Cortex of kidney (tissue), 1 donor: ENCODE measurements at places on chromosomes 16 and 17.

- no peak for DNase-seq
Observed at GRCh38 chr17:60284709-60285108, 107.2 kb downstream of the USP32 start.

GRCh38 chr17:55421179-55421934 lies at the start of gene MMD:
MMD (minus strand) TSS chr17:55421835; CDS start chr17:55421695, 140 bp downstream.
- no peak for DNase-seq

DNA sequence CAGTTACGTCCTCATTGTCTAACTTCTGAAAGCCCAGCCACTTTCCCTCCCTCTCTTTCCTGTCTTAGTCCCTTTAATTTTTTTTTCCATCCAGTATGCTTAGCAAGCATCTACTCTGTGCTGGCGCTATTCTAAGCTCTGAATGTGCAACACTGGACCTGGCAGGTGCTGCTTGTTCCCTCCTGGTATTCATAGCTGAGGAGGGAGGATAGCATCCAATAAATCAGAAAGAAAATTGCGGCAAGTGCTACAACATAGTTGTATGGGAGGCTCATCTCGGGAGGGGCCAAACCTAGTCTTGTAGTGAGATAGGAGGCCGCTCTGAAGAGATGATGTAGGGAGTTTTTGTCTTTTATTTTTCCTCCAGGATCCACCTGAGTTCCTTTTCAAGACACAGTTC lies 457.3 kb upstream of the HSBP1 start:
- no peak for DNase-seq

- no peak for DNase-seq
Observed at GRCh38 chr17:79930877-79931816, 91.9 kb upstream of the CBX4 start.

DNA sequence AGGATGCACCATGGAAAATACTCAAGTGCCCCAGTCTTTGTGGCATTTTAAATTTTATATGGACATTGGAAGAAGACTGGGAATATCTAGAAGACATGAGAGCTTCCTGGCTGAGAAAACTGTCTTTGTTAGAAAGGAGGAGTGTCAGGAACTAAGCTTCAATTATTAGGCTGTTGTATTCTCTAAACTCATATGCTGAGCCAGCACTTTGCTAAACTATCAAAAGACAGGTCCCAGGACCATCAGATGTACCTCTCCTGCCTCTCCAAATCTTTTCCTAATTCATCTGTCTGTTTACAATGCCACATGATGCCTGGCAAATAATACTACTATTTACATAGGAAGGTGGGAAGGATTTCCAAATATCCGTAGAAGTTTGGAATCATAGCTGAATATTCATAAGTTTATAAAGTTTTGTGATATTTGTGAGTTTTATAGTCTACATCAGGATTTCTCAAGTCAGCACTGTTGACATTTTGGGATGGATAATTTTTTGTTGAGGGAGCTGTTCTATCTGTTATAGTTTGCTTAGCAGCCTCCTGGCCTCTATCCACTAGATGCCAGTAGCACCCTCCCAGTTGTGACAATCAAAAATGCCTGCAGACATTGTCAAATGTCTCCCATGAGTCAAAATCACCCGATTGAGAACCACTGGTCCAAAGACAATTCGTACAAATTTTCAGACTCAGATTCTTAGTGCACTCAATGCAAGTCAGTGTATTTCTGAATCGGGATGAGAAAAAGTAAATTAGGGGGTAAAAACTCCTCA lies 61.2 kb upstream of the NETO2 start:
- no peak for DNase-seq

DNA sequence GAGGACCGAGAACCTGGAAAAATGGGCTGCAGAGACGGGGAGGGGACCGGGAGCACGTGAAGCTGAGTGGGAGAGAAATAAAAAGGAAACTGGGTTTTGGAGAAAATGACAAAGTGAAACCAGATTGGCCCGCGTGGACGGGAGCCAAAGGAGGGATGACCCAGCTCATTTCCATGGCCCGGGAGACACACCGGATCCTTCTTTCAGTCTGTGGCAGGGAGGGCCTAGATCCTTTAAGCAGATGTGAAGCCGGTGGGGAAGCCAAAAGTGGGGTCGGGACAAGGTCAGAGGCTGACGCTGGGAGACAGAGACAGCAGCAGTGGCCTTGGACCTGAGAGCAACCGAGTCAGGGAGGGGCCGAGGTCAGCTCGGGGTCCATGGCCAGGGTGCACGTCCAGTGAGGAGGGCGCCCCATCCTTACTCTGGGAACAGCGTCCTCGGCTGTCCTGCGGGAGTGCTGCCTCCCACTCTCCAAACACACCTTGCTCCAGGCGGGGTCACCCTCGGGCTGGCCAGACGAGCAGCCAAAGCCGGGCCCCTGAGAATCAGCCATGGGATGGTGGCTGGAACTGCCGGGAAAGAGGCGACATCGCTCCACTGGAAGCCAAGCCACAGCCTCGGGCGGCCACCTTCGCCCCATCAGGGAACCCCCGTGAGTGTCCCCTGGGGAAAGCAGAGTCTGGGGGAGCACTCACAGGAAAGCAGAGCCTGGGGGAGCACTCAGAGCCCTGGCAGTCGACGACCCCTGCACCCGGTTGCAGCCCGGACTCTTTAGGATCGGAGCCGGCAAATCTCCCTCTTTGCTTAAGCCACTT lies 17.3 kb downstream of the CA5A start:
- no peak for DNase-seq

GRCh38 chr17:21549107-21549687 lies 143.1 kb upstream of the KCNJ18 start:
- no peak for DNase-seq

DNA sequence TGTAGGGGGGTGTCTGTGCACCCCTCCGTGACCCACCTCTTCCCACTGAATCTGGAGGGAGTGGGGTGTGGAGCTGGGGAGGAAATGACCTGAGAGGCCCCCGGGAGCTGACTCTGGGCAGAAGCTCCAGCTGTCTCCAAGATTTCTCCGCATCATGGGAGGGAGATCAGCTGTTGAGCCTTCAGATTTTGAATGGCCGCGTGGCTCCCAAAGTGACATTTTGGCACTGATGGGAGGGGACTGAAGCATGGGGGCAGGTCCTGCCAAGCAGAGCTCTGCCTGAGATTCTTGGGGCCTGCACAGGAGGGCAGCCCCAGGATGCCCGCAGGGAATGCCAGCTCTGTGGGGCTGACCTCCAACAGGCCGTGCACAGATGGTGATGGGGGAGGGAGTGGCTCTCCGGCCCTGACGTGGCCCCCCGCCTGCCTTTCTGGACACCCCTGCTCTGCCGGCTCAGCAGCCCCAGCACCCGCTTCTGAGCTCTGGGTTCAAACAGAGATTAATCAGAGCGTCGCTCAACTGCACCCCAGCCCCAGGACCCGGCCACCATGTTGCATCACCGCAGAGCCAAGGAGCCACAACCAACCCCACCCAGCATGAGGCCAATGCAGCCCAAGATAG lies 25.3 kb upstream of the UBE2I start:
- DNase-seq = no peak
